ENCODE measurements at places on chromosomes 4 and X.
A peak's percentile ranks its signal among the peaks of the same experiment; 100 is the strongest.

DNA sequence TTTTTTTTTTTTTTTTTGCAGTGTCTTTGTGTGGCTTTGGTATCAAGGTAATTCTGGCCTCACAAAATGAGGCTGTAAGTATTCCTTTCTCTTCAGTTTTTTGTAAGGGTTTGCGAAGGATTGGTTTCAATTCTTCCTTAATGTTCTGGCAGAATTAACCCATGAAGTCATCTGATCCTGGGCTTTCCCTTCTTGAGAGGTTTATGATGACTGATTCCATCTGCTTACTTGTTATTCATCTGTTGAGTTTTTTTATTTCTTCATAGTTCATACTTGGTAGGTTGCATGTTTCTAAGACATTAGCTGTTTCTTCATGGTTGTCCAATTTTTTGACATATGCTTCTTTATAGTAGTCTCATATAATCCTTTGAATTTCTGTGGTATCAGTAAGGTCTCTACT lies 181.4 kb upstream of the PDE5A start:
- no peak for ATAC-seq

DNA sequence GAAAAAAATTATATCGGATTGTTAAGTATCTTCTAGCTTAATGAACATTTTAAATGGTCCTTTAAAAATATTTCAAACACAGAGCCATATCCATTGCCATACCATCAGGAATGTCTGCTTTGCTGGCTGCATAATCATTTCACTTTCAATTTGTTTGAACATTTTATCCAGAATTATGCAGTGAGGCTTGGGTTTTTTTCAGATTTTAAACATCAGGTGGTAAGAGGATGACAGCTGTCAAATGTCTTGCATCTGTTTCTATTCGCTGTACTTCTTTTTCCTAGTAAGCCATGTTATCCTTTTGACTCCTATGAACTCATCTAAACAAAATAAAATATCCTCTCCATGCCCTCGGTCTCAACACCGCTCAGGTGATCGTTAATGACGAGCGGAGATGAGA lies 802 bp downstream of the RFC1 start:
- ATAC-seq, result no peak

DNA sequence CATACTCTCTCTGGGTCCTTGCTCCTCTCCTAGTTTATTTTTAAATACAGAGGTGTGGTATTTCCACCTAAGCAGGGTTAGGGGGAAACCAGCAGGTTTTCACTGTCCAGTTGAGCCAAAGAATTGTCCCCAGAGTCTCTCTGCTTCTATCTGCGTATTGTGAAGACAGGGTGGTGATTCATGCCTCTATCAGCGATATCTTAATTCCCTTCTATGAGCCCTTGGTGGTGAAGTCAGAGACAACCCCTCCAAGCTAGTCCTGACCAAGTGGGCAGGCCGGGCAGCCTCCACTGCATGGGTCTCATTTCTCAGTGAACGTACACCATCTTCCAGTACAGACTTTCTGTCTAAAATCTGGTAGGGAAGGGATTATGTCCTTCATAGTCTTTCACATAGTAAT lies 100.5 kb upstream of the GPR34 start:
- no peak for ATAC-seq

DNA sequence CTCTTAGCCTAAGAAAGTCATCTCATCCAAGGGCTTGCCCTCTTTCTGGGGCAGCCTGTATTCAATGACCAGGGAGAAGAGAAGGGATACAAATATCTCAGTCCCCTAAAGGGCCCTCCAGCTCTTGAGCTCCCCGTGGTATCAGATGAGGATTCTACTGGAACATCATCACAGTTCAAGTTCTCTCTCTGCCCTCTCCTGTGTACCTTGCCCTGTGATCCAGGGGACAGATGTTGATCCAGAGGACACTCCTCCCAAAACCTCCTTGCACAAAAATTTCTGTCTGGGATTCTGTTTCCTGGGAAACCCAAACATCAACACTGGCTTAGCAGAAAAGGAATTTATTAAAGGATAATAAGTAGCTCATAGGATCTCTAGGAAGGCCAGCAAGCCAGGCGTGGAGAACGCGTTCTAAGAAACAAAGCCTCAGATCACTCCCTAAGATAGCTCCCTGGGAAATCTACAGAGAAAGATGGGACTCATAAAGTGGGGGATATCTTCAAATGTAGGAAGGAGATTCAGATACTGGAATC lies 296.3 kb upstream of the KLF3 start:
- ATAC-seq, result no peak

DNA sequence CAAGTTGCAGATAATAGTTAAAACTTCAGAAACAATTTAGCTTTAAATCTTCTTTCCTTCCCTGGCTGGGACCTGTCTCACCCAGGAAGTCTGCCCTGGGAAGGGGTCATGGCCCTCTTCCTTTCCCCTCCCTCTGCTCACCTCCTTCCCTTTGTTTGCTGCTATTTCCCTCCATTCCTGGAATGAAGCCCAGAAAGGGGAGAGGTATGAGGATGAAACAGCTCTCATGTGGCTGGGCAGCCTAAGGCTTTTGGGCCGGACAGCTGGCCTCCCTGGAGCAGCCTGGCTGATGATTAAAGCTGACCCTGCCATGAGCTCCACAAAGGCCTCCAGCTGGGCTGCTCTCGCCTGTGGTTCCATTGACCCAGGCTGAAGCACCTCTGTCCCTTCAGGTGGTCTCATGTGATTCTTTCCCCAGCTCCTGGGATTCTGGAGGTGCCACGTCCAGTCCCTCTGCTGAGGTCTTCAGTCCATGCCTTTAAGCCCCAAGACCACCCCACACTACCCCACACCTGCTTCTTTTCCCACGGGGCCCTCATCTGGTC lies 202.1 kb downstream of the PTTG2 start:
- ATAC-seq, result no peak

GRCh38 chrX:21799767-21800166 lies 39.6 kb upstream of the MBTPS2 start:
- ATAC-seq, result no peak

GRCh38 chr4:44965435-44966095 lies 239.2 kb upstream of the GNPDA2 start:
- no peak for ATAC-seq

GRCh38 chrX:107667426-107667825 lies 39.1 kb downstream of the PRPS1 start:
- ATAC-seq, result no peak

- no peak for ATAC-seq
These were observed 1057.8 kb downstream of the DMD start for GRCh38 chrX:32153585-32153984.

- no peak for ATAC-seq
These were observed 36.0 kb upstream of the NSUN7 start for GRCh38 chr4:40713798-40714197.

- peak; percentile 85 for ATAC-seq
These were observed 108.9 kb downstream of the DLG3 start for GRCh38 chrX:70553516-70553915.

DNA sequence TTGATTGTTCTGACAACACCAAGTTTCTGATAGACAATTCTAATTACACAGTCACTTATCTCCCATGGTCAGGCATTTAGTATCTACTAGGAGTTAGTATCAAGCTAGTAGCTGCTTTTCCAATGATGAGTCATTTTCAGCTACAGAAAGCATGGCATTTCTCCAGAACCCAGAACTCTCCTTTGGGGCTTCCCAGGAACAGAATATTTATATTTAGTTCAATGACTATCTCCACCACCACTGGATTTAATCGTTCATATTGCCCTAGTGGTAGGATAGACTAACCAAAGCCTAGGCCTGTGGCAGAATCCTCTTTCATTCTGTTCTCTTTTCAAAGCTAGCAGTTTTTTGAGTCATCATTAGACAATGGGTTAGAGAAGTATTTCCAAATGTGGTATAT lies 569.4 kb downstream of the GABRG1 start:
- ATAC-seq, result no peak

- no peak for ATAC-seq
These were observed 1077.6 kb downstream of the FAM133A start for GRCh38 chrX:94751611-94752010.

- no peak for ATAC-seq
These were observed 169.9 kb downstream of the BANK1 start for GRCh38 chr4:101960431-101960830.

DNA sequence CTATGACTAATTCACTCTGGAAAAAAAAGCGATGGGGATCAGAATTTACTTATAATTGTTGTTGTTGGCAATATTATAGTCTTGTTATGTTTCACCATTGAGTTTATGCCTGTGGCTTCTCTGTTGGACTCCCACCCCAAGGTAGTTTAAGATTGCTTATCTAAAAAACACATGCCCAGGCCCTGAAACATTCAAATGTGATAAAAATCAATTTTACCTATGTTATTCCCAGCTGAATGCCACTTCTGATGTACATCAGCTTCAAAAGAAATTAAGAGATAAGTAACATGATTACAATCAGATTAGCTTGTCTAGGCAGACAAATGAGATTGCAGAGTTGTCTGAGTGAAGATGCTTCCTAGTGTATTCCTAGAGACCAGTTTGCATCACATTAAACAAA lies 484.7 kb downstream of the PCDH7 start:
- ATAC-seq, result no peak

DNA sequence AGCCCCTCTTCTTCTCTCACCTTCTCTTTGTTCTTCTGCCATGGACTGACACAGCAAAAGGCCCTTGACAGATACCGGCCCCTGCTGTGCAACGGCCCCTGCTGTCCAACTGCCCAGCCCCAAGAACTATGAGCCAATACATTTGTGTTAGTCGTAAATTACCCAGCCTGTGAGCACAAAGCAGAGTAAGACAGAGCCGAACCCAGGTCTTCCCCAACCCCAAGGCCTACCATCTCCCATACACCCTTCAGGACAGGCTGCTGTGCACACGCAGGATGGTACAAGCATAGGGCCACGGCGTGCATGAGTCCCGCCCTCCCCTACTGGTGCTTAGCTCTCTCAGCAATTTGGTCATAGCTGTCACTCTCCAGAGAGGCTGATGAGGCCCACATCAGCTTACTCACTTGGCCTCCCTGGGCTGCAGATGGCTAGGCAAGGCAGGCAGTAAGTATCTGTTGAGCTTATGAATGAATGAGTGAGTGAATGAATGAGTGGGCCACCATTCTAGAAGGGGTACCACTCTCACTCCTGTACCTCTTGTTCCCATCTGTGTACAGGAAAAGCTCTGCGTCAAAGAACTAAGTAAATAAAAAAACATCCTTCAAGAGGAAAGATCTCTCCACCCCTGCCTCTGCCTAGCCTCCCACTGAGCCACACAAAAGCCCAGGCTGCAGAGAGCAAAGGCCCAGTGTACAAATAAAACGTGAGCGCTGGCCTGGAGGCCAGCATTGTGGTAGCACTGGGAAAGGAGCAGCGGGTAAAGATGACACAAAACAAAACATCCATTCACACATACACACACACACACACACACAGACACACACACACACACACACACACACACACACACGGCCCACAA lies 13.9 kb downstream of the WDR1 start:
- no peak for ATAC-seq

GRCh38 chrX:136608295-136608933 lies 39.5 kb upstream of the CD40LG start:
- ATAC-seq, result peak; percentile 51

- ATAC-seq, result no peak
These were observed 37.0 kb downstream of the STK26 start for GRCh38 chrX:132059973-132060540.

DNA sequence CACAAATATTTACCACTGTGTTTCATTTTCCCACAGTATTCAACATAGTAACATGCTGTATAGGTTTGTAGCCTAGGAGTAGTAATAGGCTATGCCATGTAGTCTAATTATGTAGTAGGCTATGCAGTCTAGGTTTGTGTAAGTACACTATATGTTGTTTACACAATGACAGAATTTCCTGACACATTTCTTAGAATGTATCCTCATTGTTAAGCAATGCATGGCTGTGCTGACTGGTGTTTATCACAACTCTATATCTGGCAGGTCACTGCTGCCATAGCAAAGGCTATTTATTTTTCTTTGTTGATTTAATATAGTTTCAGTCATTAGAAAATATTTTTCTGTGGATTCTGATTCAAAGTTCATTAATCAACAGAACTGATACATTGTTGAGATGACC lies 108.3 kb upstream of the TEX13A start:
- ATAC-seq, result no peak

- no peak for ATAC-seq
These were observed 151.3 kb upstream of the FAM47C start for GRCh38 chrX:36856849-36857248.

- no peak for ATAC-seq
These were observed 19.5 kb downstream of the AP1AR start for GRCh38 chr4:112251019-112251643.

DNA sequence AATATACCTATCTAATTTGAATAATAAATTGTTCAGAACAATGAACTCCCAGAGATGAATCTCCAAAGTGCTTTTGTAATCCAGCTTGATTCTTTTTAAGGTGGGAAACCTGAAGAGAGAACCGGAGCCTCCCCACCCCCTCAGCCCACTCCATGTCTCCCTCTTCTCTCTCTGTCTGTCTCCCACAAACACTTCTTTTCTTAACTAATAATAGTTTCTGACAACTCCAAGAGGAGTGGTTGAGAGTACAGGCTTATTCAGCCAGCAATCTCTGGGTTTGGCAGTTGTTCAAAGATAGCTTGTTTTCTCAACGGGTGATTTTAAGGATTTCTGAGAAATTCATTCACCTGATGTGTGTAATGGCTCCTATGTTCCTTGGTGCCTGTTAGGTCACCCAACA lies 23.4 kb downstream of the PPP4R3C start:
- ATAC-seq, result no peak

DNA sequence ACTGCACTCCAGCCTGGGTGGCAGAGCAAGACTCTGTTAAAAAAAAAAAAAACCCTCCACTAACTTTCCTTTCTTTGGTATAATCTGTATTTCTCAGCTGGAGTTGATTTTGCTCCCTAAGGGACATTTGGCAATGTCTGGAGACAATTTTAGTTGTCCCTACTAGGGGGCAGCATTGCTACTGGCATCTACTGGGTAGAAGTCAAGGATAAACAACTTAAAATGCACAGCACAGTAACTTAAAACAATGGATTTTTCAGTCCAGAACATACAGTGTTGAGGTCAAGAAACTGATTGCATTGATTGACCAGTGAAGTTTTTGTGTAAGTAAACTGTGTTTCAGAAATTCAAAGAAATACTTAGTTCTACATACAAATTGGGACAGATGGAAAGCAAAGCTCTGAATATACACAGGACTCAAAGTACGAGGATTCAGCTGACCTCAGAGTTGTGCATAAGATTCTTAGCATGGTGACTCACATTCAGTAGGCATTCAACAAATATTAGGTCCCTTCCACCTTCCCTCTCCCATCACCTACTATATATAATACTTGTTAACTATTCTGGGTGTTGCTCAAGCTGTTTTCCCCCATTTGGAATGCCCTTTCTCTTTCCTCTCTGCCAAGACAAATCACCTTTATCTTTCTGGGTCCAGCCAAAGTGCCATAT lies 8.8 kb downstream of the DDX53 start:
- no peak for ATAC-seq
